ENCODE measurements at places on chromosomes 3 and 15.

GRCh38 chr15:72856549-72857040 is 73.0 kb upstream of the ADPGK start:
- DNase-seq, result no peak

- no peak for DNase-seq
Observed at GRCh38 chr3:126514161-126514560, 3.4 kb downstream of the UROC1 start.

GRCh38 chr3:79344876-79345871 is 422.6 kb downstream of the ROBO1 start:
- DNase-seq, result no peak

DNA sequence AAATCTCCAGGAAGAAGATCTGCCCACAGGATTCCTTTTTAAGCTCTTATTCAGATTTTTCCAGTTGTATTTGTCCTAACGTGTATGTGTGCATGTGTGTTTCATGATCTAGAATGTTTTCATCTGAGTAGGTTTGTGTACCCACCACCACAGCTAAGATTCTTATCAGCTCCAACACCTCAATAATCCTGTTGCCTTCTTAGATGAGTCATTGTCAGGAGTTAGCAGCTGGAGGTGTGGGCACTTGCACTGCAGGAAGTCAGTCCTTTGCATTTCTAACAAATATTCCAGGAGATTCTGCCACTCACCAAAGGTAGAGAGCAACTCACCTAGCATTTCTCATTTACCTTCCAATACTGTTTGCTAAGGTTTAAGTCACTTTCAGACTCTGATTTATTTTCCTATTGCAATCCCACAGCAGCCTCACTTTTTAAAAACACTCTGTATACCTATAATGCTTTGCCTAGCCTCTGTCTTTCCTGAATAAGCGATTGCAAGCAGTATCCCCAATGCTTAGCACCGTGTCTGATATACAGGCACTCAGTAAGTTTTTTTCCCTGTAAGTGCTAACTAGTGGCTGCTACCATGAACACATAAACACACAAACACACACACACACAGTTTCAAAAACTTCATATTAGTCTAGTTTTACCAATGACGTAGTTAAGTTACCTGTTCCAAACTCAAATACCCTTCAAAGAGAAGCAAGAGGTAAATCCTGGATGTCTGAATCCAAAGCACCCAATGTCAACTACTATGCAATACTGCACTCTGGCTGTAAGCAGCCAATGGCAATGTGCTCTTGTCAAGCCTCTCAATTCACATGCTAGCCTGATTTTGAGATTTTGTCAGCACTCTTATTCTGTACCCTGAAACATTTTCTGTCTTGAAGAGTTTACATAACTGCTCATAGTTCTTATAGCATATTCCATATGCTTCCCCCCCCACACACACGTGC is 713.5 kb upstream of the LMCD1 start:
- no peak for DNase-seq

- no peak for DNase-seq
Observed at GRCh38 chr3:159987291-159987711, 1.3 kb upstream of the IL12A start.

DNA sequence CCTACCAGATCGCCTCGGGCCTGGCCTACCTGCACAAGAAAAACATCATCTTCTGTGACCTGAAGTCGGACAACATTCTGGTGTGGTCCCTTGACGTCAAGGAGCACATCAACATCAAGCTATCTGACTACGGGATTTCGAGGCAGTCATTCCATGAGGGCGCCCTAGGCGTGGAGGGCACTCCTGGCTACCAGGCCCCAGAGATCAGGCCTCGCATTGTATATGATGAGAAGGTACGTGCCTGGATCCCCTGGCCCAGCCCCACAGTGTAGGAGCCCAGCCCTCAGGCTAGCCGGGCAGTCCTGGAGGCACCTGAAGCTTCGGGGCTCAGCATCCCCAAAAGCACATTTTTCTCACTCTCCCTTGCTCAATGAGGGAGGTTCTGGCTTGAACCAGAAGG is 135.8 kb downstream of the LRRK1 start:
- DNase-seq, result no peak

DNA sequence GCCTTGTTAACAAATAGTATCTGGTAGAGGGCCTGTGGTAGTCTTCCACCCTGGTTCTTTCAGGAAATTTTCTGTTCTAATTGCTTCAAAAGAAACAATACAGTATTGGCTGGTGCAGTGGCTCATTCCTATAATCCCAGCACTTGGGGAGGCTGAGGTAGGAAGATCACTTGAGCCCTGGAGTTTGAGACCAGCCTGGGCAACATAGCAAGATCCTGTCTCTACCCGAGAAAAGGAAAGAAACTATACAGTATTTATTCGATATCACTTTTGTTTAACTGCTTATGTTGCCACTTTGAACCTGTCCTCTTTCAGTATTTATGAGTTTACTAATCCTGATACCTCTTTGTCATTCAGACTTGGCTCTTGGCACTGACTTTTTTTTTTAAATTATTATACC is 4.5 kb downstream of the MKRN2 start:
- DNase-seq, result no peak

GRCh38 chr15:35671981-35672380 is 126.0 kb upstream of the DPH6 start:
- DNase-seq, result no peak

DNA sequence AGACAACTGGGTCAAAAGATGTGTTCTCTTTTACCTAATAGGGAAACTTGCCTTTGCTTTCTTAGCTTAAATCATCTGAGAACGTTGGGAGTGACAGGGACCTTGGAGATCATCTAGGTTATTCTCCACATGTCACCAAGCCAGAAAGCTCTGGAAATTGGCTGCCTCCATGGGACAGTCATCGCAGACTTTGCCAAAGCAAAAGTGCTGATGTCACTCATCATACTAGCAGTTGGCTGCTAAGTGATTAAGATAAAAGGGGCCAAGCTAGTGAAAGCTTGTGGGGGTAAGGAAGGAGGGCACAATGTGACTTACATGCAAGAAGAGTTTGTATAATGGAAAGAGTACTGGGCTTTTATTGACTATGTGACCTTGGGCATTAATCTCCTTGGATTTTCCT is 198.0 kb upstream of the PFN2 start:
- DNase-seq, result no peak

DNA sequence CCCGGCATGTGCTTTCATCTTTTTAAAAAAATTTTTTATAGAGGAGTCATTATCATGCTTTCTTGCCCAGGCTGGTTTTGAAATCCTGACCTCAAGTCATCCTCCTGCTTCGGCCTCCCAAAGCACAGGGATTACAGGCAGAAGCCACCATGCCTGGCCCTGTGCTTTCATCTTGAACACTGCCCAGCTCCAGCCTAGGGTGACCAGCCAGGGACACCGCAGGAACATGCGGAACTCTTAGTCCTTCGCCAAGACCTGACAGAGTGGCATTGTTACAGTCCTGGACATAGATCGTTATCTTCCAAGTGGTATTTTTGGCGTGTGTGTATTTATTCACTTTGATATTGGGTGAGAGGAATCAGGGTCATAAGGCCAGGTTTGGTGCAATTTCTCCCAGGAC is 7.9 kb upstream of the FURIN start:
- DNase-seq, result no peak

GRCh38 chr3:45950686-45951600 is 7.7 kb downstream of the CXCR6 start:
- DNase-seq, result peak; percentile 27

- DNase-seq, result no peak
Observed at GRCh38 chr15:68103603-68104002, 49.5 kb downstream of the PIAS1 start.

DNA sequence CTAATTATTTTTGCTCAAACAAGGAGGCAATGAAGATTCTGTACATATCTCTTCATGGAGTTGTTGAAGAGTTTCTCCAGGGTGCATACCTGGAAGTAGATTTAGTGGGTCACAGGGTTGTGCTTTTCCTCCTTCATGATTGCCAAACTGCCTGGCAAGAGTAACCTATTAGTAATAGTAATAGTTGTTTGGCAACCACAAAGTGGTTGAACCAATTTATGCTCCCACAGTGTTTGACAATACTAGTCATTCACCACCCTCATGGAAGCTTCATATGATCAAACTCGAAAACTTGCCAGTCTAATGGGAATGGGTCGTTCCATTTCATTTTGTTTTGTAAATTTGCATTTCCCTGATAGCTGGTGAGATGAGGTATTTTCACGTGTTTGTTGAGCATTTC is 57.8 kb downstream of the TLE3 start:
- no peak for DNase-seq

DNA sequence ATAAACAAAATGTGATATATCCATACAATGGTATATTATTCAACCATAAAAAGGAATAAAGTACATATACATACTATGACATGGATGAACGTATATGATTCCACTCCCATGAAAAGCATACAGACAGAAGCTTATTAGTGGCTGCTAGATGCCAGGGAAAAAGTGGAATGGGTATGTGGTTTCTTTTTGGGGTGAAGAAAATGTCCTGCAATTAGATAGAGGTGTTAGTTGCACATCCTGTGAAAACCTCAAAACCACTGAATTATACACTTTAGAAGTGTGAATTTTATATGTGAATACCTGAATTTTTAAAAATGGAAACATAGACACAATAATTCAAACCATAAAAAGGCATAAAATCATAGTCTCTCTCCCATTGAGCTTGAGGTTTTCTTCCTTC is 11.2 kb downstream of the DENND6A start:
- no peak for DNase-seq

DNA sequence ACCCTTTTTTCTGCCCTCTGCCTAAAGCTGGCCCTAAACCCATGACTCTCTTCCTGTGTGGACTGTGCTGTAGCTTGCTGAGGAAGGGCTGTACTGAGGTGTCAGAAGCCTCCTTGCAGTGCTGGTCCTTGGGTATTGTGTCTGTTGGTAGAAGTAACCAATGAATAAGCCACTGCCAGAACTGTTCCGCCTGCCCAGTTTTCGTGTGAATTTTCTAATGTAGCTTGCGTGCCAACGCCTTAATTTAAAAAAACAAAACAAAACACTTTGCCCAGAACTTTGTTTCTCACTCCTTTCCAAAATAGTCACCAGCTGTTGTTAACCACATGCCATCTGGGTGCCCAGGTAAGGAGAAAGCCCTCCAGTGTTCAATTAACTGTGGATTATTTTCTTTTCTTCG is 101.9 kb downstream of the KLHL25 start:
- DNase-seq, result peak; percentile 27
